H7 (cell line): ENCODE measurements at places on chromosomes 1 and 21.

DNA sequence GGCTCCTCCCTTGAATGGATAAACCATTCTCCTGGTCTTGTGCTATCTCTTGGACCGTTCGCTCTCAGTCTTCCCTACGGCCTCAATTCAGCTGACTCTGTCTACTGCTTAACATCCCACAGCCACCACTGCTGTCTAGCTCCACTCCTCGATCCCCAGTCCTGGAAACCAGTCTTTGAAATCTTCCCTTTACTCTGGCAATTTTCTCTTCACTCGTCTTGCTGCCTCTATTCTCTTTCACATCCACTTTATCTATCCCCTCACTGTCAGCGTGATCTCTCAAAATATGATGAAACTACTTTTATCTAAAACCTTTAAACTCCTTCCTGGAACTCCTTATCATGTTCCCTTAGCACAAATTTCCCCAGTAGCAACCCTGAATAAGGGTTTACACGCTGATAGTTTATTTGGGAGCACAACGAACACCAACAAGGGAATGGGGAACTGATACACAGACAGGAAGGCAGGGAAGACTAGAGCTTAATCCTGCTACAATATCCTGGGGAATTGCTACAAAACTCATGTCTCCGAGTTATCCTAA lies 131.6 kb upstream of the SAMSN1 start:
- no peak for DNase-seq

DNA sequence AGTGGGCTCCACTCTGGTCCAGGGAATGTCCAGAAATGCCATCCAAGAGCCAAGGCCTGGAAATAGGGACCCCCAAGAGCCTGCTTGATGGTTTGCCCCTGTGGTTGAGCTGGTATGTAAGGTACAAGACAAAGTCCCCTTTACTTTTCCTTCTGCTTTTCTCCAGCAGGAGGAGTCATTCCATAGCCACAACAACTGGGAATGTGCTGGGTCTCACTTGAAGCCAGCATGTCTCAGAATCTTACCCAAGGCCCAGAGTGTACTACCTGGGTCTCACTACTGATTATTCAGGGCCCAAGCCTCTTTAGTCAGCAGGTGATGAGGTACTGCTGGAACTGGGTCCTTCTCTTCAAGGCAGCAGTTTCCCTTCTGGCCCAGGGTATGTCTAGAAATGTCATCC lies 62.1 kb upstream of the CD55 start:
- no peak for DNase-seq

- peak; percentile 76 for DNase-seq
Observed at GRCh38 chr1:4033713-4034112, 133.6 kb upstream of the C1orf174 start.

DNA sequence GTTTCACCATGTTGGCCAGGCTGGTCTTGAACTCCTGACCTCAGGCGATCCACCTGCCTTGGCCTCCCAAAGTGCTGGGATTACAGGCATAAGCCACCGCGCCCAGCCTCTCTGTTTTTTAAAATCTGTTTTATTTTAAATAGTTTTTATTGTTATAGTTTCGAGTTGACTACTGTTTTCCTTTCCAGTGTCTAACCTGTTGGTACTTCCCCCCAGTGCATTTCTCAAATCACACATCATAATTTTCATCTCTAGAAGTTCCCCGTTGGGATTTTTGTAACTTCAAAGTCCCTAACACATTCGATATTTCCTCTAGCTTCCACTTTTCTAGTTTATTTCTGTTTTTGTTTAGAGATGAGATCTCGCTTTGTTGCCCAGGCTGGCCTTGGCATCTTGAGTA lies 7.5 kb downstream of the HES4 start:
- DNase-seq = no peak

DNA sequence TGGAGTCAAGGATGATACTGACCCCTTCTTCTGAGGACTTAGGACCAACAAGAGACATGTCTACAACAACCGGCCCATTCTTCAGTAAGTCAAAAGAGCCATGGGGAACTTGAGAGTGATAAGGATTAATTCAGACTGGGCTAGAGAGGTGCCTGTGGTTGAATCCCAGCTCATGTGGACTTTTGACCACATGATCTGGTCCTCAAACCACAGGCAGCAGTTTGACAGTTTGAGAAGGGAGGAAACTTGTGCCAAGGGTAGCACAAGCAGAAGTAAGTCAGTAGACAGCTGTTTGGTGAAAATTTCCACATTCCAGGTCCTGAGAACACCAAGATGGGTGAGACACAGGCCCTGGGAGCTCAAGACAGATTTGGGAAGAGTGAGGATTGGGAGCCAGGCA lies 19.8 kb downstream of the SH3BP5L start:
- no peak for DNase-seq

- no peak for DNase-seq
Observed at GRCh38 chr1:15341228-15341627, 68.5 kb upstream of the EFHD2 start.
